ENCODE measurements at places on chromosomes 1 and 21.
A peak's percentile ranks its signal among the peaks of the same experiment; 100 is the strongest.

DNA sequence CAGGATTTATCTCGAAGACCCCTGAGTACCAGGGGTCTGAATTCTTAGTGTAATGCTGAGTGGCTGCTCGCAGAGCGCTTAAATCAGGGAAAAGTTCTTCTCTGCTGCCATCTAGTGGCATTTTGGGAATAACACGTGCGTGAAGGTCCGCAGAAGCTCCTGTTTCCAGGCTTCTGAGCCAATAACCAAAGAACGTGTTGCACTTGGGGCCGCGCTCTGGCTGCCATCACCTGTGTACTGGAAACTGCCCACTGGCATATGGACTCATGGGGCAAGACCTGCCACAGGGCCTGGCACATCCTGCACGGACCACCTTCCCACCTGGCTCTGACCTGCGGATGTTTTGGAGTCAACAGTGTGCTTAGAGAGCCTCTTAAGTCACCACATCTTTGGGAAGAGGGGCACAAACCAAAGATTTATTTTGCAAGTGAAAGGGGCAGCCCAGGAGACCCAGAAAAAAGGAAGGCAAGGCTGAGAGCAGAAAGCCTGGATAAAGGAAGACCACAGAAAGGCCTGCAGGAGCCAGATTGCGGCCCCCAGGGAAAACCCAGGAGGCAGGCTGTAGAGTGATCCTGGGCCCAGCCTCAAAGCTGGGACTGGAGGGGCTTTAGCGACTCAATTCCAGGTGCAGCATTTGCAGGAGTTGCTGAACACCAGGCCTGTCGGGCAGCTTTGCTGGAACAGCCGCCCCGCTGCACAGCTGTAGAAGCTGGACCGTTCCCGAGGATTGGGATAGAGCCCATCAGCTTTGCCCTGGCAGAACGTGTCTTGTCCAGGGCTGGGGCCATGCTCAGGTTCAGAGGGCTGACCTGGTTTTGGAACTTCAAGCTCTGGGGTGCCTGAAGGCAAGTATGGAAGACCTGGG, 13.0 kb downstream of the CHIT1 start:
- peak; percentile 48 for DNase-seq

GRCh38 chr1:6612641-6613360, 730 bp upstream of the PHF13 start:
- DNase-seq, result no peak

GRCh38 chr1:171127501-171127900, 36.8 kb downstream of the FMO3 start:
- no peak for DNase-seq

GRCh38 chr1:7470904-7471638, 300.0 kb upstream of the VAMP3 start:
- no peak for DNase-seq

- no peak for DNase-seq
Observed at GRCh38 chr21:43599728-43600127, 59.6 kb downstream of the HSF2BP start.

- no peak for DNase-seq
Observed at GRCh38 chr1:2645143-2645542, 12.3 kb upstream of the MMEL1 start.

DNA sequence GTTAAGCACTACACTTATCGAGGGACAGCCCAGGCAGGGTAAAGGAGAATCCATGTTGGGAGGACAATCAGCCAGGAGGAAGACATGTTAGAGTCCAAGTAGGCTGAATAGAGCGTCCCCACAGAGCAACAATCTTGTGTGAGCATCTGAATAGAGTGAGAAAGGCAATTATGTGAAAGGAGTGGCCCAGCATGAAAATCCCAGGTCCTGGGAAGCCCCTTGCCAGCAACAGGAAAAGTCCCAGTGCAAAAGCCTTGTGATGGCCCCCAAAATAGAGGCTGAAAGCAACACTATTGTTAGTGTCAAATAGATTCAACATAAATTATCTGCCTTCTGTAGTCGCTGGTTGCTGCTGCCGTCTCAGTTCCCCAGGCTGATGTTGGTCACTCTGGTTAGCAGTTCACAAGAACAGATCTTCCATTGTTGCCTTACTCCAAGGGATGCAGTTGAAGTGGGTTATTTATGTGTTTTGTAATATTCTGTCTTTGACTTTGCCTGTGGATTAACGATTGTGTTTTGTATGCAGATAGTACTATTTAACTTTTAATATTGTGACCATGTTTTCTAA, 12.1 kb upstream of the ABL2 start:
- no peak for DNase-seq

GRCh38 chr1:224458296-224458695, 23.7 kb upstream of the WDR26 start:
- no peak for DNase-seq

GRCh38 chr1:16155537-16156410, at the start of gene EPHA2:
Gene EPHA2 (minus strand): TSS chr1:16156069. CDS start chr1:16155932, 137 bp downstream.
- peak; percentile 81 for DNase-seq

GRCh38 chr1:169779970-169780369, 14.7 kb downstream of the METTL18 start:
- no peak for DNase-seq

- no peak for DNase-seq
Observed at GRCh38 chr21:43322805-43323204, 104.1 kb downstream of the SIK1 start.

- no peak for DNase-seq
Observed at GRCh38 chr1:68178821-68179490, 53.4 kb downstream of the WLS start.

DNA sequence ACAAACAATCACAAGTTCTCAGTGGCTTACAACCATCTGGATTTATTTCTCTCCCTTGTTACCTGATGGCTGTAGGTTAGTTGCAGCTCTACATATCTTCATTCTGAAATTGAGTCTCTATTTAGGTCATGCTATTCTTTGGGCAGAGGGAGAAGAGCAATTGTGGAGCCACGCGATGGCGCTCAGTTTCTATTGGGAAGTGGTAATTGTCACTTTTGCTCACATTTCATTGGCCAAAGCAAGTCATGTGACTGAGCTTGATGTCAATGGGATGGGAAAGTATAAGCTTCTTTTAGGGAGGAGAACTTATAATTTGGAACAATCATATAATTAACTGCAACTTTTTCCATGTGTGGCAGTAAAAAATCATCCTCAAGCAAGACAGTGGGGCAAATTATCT, 166.5 kb downstream of the LMO4 start:
- DNase-seq, result no peak

GRCh38 chr1:247228133-247228532, 27.7 kb upstream of the VN1R5 start:
- DNase-seq, result no peak

DNA sequence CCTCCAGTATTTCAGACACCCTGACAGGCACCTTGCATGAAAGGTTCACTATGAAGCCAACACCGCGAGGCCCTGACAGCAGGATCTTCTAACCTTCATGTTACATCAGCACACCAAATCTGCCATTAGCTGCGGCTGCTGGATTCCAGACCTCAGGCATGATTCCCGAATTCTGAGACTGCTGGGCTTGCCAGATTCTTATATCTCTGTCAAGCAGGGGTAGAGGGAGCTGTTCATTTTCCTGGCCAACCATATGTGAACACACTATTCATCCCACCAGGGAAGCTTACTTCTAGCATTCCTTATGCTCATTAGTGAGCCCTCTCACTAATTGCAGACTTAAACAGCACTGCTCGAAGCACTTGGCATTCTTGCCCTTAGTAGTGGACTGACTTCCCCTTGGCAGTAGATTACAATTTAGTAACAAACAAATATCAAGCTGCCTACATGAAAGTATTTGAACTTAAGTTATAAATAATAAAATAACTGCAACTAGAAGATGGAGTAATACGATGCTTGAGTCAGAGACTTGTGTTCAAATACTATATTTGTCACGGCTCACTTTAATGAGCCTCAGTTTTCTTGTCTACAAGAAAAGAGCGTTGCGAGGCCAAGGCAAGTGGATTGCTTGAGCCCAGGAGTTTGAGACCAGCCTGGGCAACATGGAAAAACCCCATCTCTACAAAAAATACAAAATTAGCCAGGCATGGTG, 43.3 kb downstream of the NID1 start:
- DNase-seq, result no peak

DNA sequence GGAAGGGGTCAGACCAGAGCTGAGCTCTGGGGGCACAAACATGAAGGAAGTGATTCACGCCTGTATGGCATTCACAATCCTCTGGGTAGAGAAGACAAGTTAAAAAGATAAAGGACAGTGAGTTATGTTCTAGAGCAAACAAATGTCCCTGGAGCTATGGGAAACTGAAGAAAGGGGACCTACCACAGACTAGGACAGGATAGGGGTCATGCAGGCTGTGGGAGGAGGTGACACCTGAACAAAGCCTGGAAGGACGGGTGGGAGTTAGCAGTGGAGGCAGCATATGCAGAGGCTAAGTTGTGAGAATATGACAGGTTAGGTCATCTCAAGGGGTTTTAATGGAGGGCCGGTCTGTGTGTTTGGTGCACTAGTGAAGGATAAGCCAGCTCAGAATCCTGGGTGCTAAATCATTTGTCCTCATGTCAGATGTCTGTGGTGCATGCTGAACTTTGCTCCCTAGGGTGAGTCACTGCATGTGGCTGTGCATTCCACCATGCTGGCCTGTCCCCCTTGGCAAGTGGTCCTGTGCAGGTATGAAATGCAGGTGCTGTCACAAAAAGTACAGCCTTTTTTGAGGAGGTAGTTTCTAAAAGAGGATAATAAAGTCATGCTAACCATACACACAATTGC, 28.5 kb downstream of the TNN start:
- no peak for DNase-seq

- no peak for DNase-seq
Observed at GRCh38 chr1:85449356-85449755, 15.6 kb downstream of the DDAH1 start.

DNA sequence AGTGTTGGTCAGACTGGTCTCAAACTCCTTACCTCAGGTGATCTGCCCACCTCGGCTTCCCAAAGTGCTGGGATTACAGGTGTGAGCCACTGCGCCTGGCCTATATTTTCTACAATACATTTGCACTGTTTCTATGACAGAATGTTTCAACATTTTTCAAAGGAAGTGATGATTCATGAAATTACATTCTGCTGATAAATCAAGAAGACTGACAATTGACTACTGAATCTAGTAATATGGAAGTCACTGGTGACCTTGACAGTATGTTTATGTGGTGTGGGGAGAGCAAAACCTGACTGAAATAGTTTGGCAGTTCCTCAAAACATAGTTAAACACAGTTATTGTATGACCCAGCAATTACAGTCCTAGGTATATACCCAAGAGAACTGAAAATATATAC, 18.1 kb downstream of the LRIF1 start:
- DNase-seq, result no peak

- DNase-seq, result no peak
Observed at GRCh38 chr1:225617956-225618355, 35.0 kb downstream of the ENAH start.

- no peak for DNase-seq
Observed at GRCh38 chr1:53398576-53399365, 60.4 kb upstream of the DMRTB1 start.

DNA sequence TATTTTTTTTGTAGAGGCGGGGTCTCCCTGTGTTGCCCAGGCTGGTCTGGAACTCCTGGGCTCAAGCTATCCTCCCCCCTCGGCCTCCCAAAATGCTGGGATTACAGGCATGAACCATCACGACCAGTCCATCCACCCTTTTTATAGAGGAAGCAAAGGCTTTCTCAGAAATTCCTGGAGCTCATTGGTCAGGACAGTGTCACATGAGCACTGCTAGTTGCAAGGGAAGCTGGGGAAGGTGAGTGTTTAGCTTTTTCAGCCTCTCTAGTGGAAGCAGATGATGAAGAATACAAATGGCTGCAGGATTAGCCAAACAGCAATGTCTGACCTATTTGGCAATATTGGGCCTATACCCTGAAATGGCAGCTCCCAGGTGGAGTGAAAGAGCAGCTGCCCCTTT, 8.0 kb downstream of the IGFN1 start:
- DNase-seq, result no peak
